ENCODE measurements at places on chromosomes 5 and 9. TPM values are rescaled to one million over a fixed set of nuclear protein-coding genes. Genes with fewer than 3 reads are reported as not detected.

The COL15A1 gene
- 94.4 TPM for total RNA-seq

The GABRA6 gene
- total RNA-seq, result not detected

The NMUR2 gene
- total RNA-seq, result 0.83 TPM

The CCNO gene
- 2.3 TPM for total RNA-seq

The KIF3A gene
- 97.6 TPM for total RNA-seq

The EMB gene
- total RNA-seq, result 8.7 TPM

The SLC36A3 gene
- not detected for total RNA-seq

The MYOZ3 gene
- total RNA-seq, result 5.5 TPM

The BTNL3 gene
- total RNA-seq, result not detected

The IFNB1 gene
- total RNA-seq, result not detected

The PAIP1 gene
- total RNA-seq, result 131 TPM

The PKD2L2 gene
- not detected for total RNA-seq

The OR1Q1 gene
- not detected for total RNA-seq

The STXBP1 gene
- total RNA-seq, result 113 TPM

The KLHL9 gene
- 70.6 TPM for total RNA-seq

The ZFP37 gene
- total RNA-seq, result 12.6 TPM

The PCDHGA1 gene
- 1.4 TPM for total RNA-seq

The LCP2 gene
- 10.2 TPM for total RNA-seq

The ITGA1 gene
- total RNA-seq, result 64.0 TPM

The OR13C2 gene
- 0.28 TPM for total RNA-seq

The CARTPT gene
- total RNA-seq, result 5.0 TPM

The MSANTD3 gene
- 30.5 TPM for total RNA-seq

The EPB41L4B gene
- total RNA-seq, result 12.2 TPM

The FAM221B gene
- total RNA-seq, result 0.06 TPM

The LHX2 gene
- 0.10 TPM for total RNA-seq

The SPATA31A1 gene
- not detected for total RNA-seq

The HTR1A gene
- 3.2 TPM for total RNA-seq

The PCDHB3 gene
- total RNA-seq, result 2.7 TPM

The SOWAHA gene
- 1.2 TPM for total RNA-seq

The OBP2B gene
- total RNA-seq, result not detected

The ADAMTS13 gene
- 2.4 TPM for total RNA-seq

The FGF1 gene
- total RNA-seq, result 25.6 TPM

All from spinal cord (tissue), 10 donors.